ENCODE measurements at places on chromosomes 13 and 19. TPM values are rescaled to one million over a fixed set of nuclear protein-coding genes. Genes with fewer than 3 reads are reported as not detected.

Gene OR7C1
- total RNA-seq, result not detected

Gene ZNF69
- total RNA-seq, result 22.1 TPM

Gene CYSLTR2
- total RNA-seq, result 3.7 TPM

Gene TMPRSS9
- total RNA-seq, result 0.23 TPM

Gene ADM5
- total RNA-seq, result 1.4 TPM

Gene ZNF878
- 0.46 TPM for total RNA-seq

Gene ZNF625
- total RNA-seq, result 24.5 TPM

Gene CD177
- 1.8 TPM for total RNA-seq

Gene SPACA4
- total RNA-seq, result not detected

Gene FFAR1
- total RNA-seq, result not detected

Gene TRAPPC6A
- 7.2 TPM for total RNA-seq

Gene MEDAG
- 0.46 TPM for total RNA-seq

Gene ZNF135
- total RNA-seq, result 13.4 TPM

Gene B3GNT8
- total RNA-seq, result not detected

Gene TMEM272
- total RNA-seq, result 3.9 TPM

Gene METTL21C
- 0.69 TPM for total RNA-seq

Gene FCAR
- 0.92 TPM for total RNA-seq

Gene ZNF534
- total RNA-seq, result 2.8 TPM

Gene PNMA8B
- total RNA-seq, result 33.0 TPM

Gene ZNF415
- 31.8 TPM for total RNA-seq

Gene CYP4F2
- total RNA-seq, result not detected

Gene ALG5
- 26.5 TPM for total RNA-seq

Gene ZNF154
- total RNA-seq, result 31.4 TPM

Gene ADGRE2
- total RNA-seq, result under 0.01 TPM

Gene RDH8
- not detected for total RNA-seq

Gene SLC25A42
- 12.5 TPM for total RNA-seq

Gene VWA8
- 47.1 TPM for total RNA-seq

Gene PRX
- total RNA-seq, result 2.5 TPM

Gene LGI4
- 15.0 TPM for total RNA-seq

Gene FGF22
- total RNA-seq, result 0.69 TPM

Gene ZNF708
- 52.8 TPM for total RNA-seq

Gene CNN1
- 0.46 TPM for total RNA-seq

Gene PKN1
- 69.9 TPM for total RNA-seq

Gene DHRS12
- total RNA-seq, result 7.4 TPM

Gene LRRC63
- 1.8 TPM for total RNA-seq

Gene RNF17
- total RNA-seq, result 1.6 TPM

Gene LILRA2
- 0.46 TPM for total RNA-seq

Gene USE1
- total RNA-seq, result 19.1 TPM

Gene SIGLECL1
- total RNA-seq, result not detected

Gene APOC4
- not detected for total RNA-seq
